ENCODE measurements at places on chromosomes 1 and 21. TPM values are rescaled to one million over a fixed set of nuclear protein-coding genes. Genes with fewer than 3 reads are reported as not detected.
A peak's percentile ranks its signal among the peaks of the same experiment; 100 is the strongest.

GRCh38 chr1:184270556-184270955 is 116.3 kb upstream of the C1orf21 start:
- DNase-seq: no peak
- H3K27me3 ChIP-seq: peaks cover 6% of the 10 kb centered on the region
- peaks cover 9% of the 10 kb centered on the region for H3K4me1 ChIP-seq
- no peak overlapping the region for H3K27ac ChIP-seq

- no peak for DNase-seq
- H3K27ac ChIP-seq: peak overlapping the region; percentile 49
- H3K4me3 ChIP-seq: peak overlapping the region; percentile 76
- H3K36me3 ChIP-seq: no peaks in the 10 kb centered on the region
- peaks cover 5% of the 10 kb centered on the region for H3K27me3 ChIP-seq
Observed at GRCh38 chr1:38004284-38005108, 818 bp downstream of the FHL3 start.

- H3K27ac ChIP-seq: no peak overlapping the region
- H3K4me3 ChIP-seq: no peak overlapping the region
- peaks cover 17% of the 10 kb centered on the region for H3K27me3 ChIP-seq
- DNase-seq: no peak
- peaks cover 21% of the 10 kb centered on the region for H3K4me1 ChIP-seq
- no peaks in the 10 kb centered on the region for H3K36me3 ChIP-seq
Observed at GRCh38 chr1:24215226-24215814, 28.2 kb upstream of the IFNLR1 start.

- no peaks in the 10 kb centered on the region for H3K4me1 ChIP-seq
Observed at GRCh38 chr1:217331698-217332097, 299.2 kb downstream of the GPATCH2 start.

Gene MCOLN3
- 23.7 TPM for total RNA-seq

Gene ELOA
- 37.5 TPM for total RNA-seq

Gene C8B
- 0.26 TPM for total RNA-seq

GRCh38 chr1:158147401-158147800 is 33.3 kb upstream of the CD1D start:
- no peaks in the 10 kb centered on the region for H3K36me3 ChIP-seq
- no peaks in the 10 kb centered on the region for H3K4me1 ChIP-seq
- H3K4me3 ChIP-seq: no peak overlapping the region
- peaks cover 43% of the 10 kb centered on the region for H3K27me3 ChIP-seq
- no peak overlapping the region for H3K27ac ChIP-seq

DNA sequence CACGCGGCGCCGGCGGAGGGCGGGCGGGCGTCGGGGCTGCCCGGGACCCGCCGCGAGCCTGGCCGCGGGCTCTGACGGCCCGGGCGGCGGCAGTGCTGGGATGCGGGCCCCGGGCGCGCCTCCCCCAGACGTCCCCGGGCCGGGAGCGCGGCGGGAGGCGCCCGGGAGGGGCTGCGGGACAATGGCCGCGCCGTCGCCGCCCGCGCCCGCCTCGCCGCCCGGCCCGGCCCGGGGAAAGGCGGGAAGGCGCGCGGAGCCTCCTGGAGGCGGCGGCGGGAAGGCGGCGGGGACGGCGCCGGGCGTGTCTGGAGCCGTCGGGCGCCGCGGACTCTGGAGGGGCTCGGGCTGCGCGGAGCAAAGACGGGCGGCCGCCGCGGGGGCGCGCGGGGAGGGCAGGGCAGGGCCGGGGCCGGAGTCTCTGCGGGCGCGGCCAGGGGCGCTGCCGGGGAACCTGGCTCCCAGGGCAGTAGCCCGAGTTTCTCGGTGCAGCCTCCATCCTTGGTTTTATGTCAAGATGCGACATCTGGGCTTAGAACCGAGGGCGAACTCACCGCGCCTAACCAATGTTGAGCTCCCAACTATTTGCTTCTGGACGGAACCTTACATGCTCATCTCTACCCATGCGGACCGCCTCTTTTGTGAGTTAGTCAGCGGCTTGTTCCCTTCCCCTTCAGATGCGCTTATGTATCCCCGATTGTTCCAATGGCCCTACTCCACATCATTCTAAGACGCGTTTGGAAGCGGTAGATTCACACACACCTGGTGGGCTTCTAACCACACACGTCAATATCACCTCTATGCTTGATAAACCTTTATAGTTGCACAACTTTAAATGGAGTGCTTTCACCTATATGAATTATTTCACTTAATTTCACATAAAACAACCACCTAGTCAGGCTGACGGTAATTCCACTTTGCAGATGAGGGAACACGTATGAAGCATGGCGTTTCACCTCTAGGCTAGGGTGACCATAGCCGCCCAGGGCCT is 651 bp downstream of the ZBTB8A start:
- peak overlapping the region; percentile 89 for H3K4me3 ChIP-seq
- H3K4me1 ChIP-seq: peaks cover 12% of the 10 kb centered on the region
- peak overlapping the region; percentile 92 for H3K27ac ChIP-seq
- peaks cover 4% of the 10 kb centered on the region for H3K36me3 ChIP-seq
- H3K27me3 ChIP-seq: peaks cover 7% of the 10 kb centered on the region

DNA sequence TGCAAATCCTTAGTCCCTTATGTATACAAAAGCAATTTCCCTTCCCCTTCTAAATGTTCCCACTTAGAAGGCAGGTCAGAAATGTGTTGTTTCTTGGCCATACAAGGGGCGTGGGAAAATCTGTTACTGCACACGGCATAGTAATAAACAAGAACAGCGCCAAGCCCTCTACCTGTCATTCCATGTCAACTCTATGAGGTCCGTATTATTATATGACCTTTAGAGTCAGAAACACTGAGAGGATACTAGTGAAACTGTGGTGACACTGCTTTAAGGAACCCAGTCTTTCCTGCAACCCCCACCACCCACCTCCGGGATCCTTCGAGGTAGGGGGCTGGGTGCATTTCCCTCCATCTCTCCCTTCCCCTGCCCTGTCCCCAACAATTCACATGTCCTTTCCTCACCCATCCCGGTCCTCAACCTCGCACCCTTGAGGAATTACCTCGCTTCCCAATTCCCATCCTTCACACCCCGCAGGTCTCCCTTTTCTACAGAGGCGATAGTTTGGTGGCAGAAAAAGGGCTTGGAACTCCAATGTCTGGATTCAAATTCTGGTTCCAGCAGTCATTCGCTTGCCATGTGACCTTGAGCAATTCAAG is 647 bp downstream of the SDHB start:
- H3K36me3 ChIP-seq: no peaks in the 10 kb centered on the region
- H3K27ac ChIP-seq: peak overlapping the region; percentile 99
- peaks cover 4% of the 10 kb centered on the region for H3K27me3 ChIP-seq

DNA sequence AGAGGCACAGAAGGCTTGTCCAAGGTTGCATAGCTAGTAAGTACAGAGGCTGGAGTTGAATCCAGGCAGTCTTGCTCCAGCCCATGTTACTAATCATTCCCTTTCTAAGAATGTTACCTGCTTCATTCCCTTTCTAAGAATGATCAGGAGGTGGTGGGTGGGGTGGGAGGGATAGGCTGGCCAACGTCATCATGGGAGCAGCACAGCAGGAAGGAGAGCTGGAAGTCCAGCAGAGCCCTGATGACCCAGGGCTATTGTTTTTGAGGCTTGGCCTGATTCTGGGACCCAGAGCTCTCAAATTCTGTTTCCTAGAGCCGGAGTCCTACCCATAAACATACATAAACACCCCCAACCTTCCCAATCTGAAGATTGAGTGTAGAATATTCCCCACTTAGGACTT is 11.8 kb upstream of the CSF1 start:
- peaks cover 30% of the 10 kb centered on the region for H3K27me3 ChIP-seq
- no peak for DNase-seq
- no peak overlapping the region for H3K4me3 ChIP-seq
- peaks cover 6% of the 10 kb centered on the region for H3K4me1 ChIP-seq

- H3K36me3 ChIP-seq: no peaks in the 10 kb centered on the region
- peaks cover 10% of the 10 kb centered on the region for H3K4me1 ChIP-seq
- peaks cover 48% of the 10 kb centered on the region for H3K27me3 ChIP-seq
- no peak for DNase-seq
- no peak overlapping the region for H3K4me3 ChIP-seq
Observed at GRCh38 chr1:38964140-38964548, 22.5 kb upstream of the RHBDL2 start.
